Stimulated activated CD8-positive, alpha-beta memory T cell treated with anti-CD3 and anti-CD28 coated beads, Interleukin-15, amount 100 ng/mL, for 48 hours (primary cell): ENCODE measurements at places on chromosomes 12 and 14.
A peak's percentile ranks its signal among the peaks of the same experiment; 100 is the strongest.

- no peak for DNase-seq
These were observed 78.1 kb downstream of the KIF26A start for GRCh38 chr14:104216457-104216856.

DNA sequence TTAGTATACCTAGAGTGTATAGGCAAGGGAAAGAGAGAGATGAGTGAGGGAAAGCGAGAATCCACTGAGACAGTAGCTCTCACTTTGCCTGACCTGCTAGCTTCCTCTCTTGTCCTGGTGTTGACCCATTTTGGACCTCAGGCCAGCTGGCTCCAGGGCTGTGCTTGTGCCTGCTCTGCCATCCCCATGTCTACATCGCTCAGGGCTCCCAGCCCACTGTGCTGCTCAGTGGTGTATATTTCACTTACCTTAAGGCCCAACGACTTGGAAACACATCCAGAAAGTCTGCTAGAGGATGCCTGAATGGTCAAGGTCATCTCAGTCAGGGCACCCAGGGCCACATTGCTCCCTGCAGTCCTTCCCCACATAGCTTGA, 964 bp upstream of the SERPINA4 start:
- DNase-seq = no peak

- no peak for DNase-seq
These were observed 16.2 kb downstream of the PLEKHD1 start for GRCh38 chr14:69500736-69501135.

DNA sequence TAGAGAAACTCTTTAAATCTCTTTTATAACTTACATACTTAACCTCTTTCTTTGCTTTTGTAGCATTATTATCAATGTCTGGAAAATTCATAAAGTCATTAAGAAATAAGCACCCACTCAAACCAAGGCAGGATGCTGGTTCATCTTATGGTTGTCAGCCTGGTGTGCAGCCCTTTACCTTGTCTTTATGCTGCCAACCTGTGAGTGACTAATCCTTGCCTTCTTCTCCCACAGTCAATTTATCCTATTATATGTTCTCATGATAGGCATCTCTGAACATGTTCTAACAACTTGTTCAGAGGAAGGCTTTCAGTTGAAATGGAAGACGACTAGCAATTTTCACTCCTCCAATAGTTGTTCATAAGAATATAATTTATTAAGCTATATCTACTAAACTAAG, 186.9 kb upstream of the CAND1 start:
- no peak for DNase-seq

GRCh38 chr12:57239587-57240065, 10.1 kb downstream of the SHMT2 start:
- no peak for DNase-seq

DNA sequence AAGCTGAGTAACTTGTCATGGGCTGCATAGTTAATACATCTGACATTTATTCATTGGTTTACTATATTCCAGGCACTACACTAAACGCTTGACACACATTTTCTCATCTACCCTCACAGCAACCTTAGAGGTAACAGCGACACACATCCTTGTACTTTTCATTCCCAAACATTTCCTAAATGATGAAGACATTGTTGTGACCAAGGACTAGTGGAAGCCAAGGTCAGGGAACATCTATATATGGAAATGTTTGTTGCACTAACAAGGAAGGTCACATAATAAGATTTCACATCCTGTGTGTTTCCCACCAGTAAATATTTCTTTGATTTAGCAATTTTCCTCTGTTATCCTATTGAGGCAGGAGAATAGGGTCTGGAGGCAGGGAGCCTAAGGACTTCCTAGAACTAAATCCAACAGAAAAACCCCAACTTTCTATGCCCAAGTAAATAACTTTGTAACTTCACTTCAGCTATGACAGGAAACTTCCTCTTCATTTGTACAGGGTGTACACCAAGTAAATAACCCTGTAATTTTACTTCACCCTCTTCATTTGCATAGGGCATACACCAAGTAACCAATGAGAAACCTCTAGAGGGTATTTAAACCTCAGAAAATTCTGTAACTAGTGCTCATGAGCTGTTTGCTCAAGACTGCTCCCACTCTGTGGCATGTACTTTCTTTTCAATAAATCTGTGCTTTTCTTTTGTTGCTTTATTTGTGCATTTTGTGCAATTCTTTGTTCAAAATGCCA, 48.4 kb downstream of the ZNF641 start:
- DNase-seq = no peak

- DNase-seq = no peak
These were observed 176.1 kb downstream of the DAD1 start for GRCh38 chr14:22412926-22413411.

GRCh38 chr14:25431211-25432076, 381.5 kb upstream of the STXBP6 start:
- DNase-seq = no peak

- peak; percentile 36 for DNase-seq
These were observed 56.1 kb upstream of the FUT8 start for GRCh38 chr14:65356327-65356836.

- DNase-seq = no peak
These were observed 13.2 kb upstream of the PRKCH start for GRCh38 chr14:61308198-61308597.

DNA sequence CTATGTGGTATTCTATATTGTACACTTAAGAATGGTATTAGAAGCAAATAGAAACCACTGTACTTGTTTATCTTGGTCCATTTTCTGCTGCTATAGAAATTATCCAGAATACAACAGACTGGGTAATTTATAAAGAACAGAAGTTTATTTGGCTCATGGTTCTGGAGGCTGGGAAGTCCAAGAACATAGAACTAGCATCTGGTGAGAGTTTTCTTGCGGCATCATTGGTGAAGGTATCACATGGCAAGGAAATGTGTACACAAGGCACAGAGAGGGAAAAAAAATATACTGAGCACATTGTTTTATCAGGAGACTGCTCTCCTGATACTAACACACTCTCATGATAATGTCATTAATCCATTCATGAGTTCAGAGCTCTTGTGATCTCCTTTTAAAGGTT, 130.3 kb upstream of the STXBP6 start:
- DNase-seq = no peak

DNA sequence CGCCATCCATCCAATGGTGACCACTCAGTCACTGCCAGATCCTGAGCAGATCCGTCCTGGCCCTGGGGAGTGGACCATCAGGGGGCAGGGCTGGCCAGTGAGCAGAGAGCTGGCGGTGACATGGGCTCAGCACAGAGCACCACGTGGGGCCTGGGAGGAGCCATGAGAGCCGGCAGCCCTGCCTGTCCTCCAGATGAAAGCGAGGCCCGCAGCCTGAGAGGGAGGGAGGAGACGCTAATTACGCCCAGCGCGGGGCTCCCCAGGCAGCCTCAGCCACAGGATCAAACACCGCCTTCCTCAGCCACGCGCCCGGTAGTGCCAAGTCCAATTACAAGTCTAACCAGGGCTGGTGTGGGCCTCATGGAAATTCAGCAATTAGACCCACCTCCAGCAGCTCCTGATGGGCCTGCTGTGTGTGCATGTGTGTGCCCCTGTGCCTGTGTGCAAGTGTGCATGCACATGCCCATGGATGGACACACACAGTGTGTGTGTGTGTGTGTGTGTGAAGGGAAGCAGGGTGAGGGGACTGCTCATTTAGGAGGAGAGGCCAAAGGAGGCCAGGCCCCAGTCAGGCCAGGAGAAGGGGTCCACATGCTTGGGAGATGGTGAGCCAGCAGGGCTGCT, 68.0 kb downstream of the KIF26A start:
- DNase-seq = no peak

- DNase-seq = no peak
These were observed 11.3 kb downstream of the CACNA1C start for GRCh38 chr12:2064071-2064507.

GRCh38 chr12:95851606-95852005, 7.1 kb upstream of the SNRPF start:
- DNase-seq = no peak

- no peak for DNase-seq
These were observed 3.1 kb downstream of the FAM222A start for GRCh38 chr12:109716512-109717389.

GRCh38 chr12:51838762-51839161, 9.8 kb downstream of the FIGNL2 start:
- no peak for DNase-seq

- no peak for DNase-seq
These were observed 28.7 kb downstream of the PPM1A start for GRCh38 chr14:60277605-60278190.

DNA sequence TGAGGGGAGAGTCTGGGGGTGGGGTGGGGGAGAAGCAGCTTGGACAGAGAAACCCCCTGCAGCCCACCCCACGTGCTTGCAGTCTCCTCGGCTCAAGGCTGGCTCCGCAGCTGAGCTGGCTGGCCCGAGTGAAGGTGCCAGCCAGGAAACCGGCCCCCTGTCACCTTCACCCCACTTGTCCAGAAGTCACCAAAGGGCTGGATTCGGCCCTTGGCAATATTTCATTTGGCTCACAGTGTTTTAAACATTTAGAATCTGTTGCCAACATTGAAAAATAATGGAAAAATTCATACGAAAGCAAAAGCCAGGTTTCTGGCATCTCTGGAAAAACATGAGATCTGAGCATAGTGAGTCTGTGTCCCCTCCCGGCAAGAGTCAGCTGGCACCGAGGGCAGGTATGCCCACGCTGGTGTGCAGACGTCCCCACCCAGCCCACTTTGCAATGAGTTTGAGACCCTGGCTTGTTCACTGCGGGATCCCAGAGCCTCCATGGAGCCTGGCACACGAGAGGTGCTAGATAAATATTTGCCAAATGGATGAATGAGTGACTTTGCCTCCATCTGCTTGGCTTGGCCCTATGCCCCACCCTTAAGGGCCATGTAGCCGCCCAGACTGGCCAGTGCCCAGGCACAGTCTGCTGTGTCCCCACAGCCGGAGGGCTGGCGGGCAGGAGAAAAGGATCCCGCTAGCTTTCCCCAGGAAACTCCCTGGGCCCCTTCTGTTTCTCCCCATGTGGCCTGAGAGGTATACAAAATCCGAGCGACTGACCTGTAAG, 18.2 kb downstream of the MSI1 start:
- DNase-seq = no peak

GRCh38 chr14:89617481-89618329, 200.7 kb upstream of the FOXN3 start:
- DNase-seq = no peak

DNA sequence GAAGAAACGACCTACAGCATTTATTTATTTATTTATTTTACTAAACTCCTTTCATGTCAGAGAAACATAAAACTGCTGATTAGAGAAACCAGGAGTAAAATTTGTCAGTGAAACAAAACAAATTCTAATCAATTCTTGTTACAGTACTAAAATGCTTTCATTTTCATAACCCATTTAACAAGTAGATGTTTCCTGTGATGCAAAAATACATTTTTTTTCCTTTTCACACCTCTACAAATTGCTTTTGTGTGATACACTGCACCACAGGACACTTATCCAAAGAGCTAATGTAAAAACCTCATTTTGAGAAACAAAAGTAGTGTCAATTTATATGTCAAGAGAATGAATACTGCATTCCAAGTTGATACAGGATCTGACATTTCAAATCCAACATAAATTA, 155.1 kb downstream of the SYT1 start:
- DNase-seq = no peak

GRCh38 chr12:25828188-25828587, 130.3 kb upstream of the RASSF8 start:
- no peak for DNase-seq

- DNase-seq = no peak
These were observed 190.7 kb upstream of the PPFIA2 start for GRCh38 chr12:81949841-81950308.

GRCh38 chr14:100618763-100619320, 31.6 kb upstream of the BEGAIN start:
- DNase-seq = no peak

DNA sequence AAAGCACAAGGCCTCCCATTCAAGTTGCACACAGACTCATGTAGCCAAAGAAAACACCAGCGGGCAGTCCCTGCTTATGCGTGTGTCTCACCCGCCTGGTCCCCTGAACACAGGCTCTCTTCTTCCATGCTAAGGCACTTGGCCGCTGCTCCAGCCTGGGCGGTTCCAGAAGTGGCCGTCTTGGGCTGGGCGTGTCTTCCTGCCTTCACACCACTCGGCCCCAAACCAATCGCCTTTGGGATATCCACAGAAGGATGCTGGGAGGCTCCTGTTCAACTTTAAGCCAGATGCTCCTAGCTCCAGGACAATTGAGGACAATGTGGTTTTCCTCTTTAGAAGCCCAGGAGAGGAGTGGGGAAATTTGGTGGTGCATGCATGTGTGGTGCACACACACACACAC, 2.2 kb downstream of the SCARB1 start:
- no peak for DNase-seq

- DNase-seq = no peak
These were observed 7.5 kb downstream of the PRICKLE1 start for GRCh38 chr12:42582050-42582449.

GRCh38 chr12:18798535-18799361, 60.8 kb downstream of the CAPZA3 start:
- no peak for DNase-seq

DNA sequence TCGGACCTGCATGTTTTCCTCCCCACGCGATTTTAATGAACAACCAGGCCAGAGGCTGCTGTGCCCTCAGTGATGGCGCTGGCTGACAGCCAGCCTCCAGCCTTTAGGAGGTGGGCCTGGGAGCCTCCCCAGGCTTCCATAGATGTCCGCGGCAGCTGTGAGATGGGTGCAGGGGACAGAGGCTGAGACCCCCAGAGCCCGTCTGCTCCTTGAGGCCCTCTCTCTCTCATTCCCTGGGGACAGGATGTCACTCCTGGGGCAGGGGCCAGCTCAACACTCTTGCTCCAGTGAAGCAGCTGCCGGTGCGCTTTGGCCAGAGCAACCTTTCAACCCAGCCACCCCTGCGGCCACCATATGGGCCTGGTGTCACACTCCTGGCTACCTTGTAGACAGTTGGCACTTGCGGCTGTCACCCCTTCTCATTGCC, 24.8 kb downstream of the MVK start:
- DNase-seq = no peak

DNA sequence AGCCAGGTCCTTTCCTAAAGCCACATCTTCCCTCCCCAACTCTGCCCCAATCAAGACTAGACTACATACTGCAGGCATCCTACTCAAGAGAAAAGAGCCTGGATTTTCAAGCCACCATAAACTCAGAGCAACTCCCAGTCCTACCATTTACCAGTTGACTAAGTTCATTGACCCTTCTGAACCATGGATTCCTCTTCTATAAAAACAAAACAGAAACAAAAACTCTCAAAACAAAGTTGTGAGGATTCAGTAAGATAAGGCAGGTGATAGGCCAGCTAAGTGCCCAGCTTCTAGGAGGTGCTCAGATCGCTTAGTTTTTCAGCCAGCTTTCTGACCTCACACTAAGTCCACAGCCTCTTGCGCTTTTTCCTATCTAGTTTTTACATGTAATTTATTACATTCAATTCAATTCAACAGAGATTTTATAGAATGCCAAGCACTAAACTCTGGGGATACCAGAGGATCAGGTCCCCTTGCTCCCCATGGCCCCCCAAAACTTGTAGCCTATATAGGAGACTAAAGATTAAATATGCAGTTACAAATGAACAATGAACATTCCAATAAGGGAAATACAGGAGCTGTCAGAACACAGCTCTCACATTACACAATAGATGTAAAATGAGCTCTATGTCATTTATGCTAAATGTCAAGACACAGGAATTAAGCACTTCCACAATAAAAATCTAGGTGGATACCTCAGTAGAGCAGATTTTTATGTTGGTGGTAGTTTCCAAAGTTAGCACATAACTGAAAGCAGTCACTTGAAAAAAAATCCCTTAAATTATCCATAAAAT, 104.5 kb upstream of the EGLN3 start:
- DNase-seq = no peak

- no peak for DNase-seq
These were observed 92.8 kb upstream of the FLRT2 start for GRCh38 chr14:85437148-85437547.
